ENCODE measurements at places on chromosomes 12 and 14.

DNA sequence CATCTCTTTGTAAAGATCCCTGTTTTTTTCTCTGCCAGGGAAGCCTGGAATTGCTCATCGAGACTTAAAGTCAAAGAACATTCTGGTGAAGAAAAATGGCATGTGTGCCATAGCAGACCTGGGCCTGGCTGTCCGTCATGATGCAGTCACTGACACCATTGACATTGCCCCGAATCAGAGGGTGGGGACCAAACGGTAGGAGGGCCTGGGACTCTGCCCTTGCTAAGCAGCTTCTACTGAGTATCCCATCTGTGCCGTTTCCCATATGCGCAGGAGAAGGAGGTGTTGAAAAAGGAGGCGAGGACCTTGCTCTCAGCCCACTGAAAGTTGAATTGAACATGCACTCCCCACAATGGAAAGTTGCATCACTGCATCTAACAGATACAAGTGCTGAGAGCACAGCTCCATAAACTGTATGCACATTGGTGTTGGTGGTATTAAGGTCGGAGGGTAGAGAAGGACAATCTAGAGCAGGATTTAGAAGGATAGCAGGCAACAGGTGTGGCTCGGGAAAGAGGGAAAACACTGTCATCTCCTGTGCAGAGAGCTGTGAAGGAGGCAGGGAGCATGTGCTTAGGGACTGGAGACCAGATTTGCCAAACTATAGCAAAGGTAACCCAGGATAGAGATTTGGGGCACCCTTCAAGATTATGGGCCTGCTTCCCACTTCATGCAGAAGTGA is 21.5 kb upstream of the TAMALIN start:
- no peak for DNase-seq

DNA sequence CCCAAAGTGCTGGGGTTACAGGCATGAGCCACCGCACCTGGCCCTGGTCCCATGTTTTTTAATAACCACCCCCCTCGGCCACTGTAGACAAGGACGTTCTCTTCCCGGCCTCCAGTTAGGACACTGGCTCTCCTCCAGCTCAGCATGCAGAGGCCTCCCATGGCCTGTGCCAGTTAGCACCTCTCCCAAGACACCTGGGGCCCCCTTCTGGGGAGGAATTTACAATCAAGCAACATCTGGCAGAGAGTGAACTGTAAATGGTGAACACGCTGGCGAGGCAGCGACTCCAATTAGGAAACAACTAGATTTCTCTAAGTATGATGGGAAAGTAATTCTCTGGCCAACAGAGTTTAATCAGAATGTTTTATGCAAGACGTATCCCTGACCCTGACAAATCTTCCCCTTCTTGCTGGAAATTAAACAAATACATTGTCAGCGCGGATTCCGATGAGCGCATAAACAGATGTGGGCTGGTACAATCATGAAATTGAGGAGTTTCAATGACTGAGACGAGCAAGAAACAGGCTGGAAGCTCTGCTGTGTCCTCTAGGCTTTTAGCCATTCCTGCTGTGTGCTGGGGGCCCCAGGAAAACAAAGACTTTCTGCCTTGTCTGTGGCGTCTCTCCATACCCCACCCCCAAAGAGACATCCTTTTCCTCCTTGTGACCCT is 61.7 kb upstream of the DLK1 start:
- DNase-seq: no peak

- DNase-seq: no peak
Measured at GRCh38 chr12:45363903-45364302, 148.0 kb downstream of the ANO6 start.

DNA sequence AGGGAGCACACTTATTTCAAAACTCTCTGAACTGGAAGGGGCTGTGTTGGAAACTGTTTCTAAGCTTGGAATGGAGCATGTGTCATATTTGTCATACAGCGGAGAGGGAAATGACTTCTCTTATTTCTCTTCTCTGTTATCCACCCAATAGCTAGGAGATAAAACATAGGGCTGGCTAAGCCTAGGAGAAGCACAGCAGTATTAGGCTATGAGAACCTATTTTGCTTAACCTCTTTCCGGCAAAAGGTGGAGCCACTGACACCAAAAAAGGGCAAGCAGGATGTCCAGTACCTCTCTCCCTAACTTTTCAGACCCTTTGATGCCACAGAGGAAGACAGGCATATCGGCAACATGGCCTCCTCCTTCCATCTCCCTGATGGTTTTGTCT is 148.3 kb downstream of the CRADD start:
- DNase-seq: no peak

DNA sequence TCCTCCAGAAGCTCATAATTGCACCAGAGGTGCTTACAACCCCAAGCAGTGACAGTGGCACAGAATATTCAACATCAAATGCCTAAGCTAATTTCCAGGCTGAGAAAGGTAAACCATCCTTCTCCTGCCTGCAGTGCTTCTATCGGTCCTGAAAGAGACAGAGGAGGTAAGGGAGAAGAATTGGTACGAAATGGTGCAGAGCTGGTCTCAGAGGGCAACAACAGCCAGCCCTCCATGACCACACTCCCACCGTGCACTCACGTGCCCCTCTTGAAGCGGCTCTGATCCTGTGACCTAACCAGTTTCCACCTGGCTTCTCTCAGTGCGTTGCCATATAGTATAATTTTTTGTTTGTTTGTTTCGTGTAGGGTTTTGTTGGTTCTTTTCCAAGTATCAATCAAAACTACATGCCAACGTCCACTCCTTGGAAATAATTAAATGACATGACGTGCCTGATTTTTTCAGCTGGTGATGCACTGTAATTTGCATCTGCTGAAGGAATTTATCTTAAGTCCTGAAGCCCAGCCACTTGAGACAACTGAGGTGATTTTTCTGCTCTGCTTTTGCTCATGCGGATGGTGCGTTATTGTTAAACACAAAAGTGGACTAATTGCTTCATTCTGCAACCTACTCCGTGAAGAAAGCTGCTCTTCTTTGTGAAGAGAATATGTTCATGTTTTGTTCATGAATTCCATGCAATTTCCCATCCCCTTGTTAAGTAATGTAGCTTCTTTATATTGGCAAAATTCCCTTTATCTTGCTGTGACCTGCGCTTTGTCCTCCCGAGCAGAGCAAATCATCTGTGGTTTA is 1.3 kb upstream of the ATP2A2 start:
- no peak for DNase-seq

DNA sequence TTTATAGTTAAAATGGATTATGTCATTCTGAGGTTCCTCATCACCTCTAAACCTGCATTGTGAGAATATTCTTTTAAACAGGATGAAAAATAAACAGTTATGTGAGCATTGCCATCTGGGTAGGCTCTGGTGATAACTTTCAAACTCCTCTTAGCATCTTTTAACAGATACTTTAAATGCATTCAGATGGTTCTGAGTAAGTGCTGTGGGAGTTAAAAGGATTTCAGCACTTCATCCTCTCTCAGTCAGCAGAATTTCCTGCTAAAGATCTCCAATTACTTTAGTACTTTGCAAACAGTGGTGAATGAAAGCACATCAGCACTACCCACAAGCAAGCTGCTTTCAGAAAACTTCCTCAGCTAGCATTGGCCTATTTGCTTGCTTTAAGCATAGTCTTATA is 59.3 kb upstream of the TMTC1 start:
- no peak for DNase-seq
